ENCODE measurements at places on chromosomes 4 and X.

DNA sequence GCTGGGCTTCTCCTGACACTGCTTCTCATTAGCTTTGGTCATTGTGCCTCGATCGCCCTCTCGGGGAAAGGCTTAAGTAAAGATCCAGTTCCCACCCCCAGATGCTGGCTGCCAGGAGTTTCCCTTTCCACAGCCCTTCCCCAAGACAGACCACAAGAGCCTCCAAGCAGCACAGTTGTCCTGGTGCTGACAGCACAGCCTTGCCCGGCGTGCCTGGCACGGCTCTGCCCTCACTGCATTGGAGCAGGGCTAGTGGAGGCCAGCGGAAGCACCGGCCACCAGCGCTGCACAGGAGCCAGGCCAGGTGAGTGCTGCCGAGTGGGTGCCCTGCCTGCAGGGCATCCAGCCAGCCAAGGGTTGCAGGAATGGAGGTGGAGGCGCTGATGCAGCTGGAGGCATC is 9.7 kb upstream of the MSANTD1 start:
- DNase-seq, result no peak

DNA sequence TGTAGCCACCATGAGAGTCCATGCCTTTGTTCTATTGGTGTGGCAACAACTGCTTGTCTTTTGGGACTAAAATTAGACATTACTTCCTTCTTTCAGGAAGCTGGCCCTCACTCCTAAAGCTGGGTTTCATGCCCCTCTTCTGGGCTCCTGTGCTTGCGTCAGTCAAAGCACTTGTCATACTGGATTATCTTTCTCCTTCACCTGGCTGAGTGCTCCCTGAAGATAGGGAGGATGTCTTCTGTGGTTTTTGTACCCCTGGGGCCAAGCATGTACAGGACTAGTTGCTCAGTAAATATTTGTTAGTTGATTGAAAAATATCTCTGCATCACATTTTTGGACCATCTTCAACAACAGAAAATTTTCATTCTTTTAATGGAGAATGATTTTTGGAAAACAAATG is 26.1 kb upstream of the LONRF3 start:
- no peak for DNase-seq

GRCh38 chrX:21295246-21295820 is 78.9 kb upstream of the CNKSR2 start:
- no peak for DNase-seq

GRCh38 chrX:2650865-2651264 is 40.2 kb upstream of the CD99 start:
- DNase-seq, result no peak

DNA sequence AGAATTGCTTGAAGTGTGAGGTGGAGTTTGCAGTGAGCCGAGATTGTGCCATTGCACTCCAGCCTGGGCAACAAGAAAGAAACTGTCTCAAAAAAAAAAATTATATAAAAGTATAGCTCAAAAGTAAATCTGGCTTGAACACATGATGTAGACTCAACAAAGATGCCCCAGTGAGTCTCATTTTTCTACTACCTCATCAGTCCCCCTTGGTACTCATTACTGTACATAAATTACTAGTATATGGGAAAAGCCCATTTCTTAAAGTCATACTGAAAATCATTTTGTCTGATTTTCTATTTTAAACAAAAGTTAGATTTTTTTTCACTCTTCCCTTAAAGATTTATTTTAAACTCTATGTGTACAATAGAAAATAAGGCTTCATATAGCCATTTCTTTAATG is 39.2 kb downstream of the FAM241A start:
- DNase-seq, result no peak

DNA sequence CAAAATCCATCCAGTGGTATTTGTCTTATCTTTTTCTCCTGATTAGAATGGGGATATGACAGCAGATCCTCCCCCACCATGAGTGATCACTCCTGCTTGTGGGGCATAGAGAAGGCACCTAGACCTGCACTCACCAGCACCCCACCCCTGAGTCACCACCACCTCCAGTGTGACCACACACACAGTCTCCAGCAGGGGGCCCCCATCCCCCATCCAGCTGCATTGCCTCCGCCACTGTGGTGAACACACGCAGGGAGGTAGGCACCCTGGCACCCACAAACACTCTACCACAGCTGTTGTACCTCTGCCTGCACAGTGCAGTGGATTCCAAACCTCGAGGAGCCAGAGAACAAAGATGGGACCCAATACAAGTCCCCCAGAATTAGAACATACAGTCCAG is 9.0 kb upstream of the MAGEA8 start:
- no peak for DNase-seq

DNA sequence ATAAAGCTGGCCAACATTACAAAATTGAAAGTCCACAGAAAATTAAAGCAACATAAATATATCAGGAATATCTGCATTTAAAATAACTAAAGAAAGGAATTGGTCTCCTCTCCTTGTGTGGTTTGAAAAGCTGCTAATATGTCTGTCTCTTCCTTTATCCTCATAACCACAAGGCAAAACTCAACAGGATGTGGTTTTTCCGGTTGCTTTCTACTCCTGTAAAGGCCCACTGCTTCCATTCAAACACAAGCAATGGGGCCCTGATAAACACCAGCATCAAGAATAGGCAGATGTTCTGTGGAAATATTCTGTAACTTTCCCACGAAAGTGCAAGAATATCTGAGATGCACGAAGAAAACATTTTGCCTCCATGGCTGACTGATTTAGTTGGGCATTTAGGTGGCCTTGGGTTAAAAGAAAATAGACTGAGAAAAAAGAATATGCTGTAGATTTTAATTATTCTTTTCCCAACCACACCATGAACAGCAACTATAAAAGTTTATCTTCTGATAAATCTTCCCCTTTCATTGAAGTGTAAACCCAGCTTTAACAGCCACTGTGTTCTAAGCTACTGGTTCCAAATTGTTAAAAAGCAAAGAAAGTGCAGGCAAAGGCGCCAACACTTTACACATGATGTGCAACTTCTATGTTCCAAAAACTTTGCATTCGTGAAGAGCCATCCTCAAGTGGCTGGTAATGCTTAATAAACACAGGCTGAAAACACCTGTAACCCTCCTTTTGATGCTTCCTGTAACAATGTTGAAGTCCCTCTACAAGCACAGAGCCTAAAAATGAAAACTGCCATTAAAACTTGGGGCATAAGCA is 50.5 kb upstream of the NDST3 start:
- no peak for DNase-seq

GRCh38 chr4:4568806-4569427 is 27.1 kb upstream of the STX18 start:
- DNase-seq, result no peak

GRCh38 chr4:26701786-26702227 is 117.9 kb downstream of the TBC1D19 start:
- no peak for DNase-seq

GRCh38 chr4:173418639-173419038 is 19.7 kb upstream of the SCRG1 start:
- no peak for DNase-seq

DNA sequence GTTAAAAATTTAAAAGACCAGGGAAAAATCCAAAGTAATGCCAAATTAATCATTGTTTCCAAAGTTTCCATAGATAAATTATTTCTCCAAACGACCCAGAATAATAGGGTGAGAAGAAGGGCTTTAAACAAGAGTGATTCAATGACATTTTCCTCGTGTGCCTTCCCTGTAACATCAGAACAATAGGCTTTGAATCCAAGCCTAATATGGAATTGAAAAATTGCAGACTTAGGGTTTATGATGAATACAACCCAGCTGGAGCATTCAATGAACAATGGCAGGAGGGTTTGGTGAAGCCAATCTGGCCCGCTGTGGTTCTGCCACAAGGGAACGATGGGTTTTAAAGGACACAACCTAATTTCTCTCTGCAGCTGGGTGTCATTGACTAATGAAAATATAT is 94.2 kb downstream of the CBLL2 start:
- no peak for DNase-seq

DNA sequence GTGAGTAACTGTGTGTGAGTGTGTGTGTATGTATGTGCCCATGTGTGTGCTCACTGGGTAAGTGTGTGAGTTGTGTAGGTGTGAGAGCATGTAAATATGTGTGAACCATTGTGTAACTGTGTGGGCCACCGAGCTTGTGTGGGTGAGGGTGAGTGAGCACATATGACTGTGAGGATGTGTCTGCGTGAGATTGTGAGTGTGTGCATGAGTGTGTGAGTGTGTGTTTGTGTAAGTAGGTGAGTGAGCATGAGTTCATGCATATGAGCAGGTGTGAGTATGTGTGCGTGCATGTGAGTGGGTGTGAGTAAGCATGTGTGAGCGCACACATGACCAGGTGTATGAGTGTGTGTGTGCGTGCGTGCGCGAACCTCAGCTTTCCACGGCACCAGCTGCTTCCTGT is 1.4 kb upstream of the ATP2B3 start:
- no peak for DNase-seq

Data from NCI-H2029 treated with DMSO at 0.1 percent for 48 hours (cell line).